ENCODE measurements at places on chromosomes 1 and 21.

DNA sequence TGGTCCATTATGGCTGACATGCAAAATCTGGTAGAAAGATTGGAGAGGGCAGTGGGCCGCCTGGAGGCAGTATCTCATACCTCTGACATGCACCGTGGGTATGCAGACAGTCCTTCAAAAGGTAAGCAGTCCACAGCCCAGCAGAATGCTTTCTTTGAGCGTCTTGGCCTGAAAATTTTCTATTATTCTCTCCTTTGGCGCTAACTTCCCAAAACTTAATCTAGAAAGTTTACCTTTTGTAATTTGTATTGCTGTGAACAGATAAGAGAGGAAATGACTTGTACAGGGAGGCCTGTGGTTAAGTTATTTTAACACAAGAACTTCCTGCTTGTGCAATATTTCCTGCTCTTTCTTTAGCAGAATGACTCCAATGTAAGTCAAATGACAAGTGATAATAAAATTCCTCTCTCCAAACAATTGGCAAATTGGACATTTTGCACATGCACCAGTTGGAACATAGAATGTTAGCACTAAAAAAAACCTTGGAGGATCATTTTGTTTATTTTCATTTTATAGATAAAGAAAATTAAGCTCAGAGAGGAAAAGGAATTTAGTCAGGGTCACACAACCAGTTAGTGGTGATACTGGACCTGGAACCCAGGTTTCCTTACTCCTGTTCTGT is 18.9 kb downstream of the CAP1 start:
- DNase-seq, result no peak

- DNase-seq, result no peak
These were observed 18.1 kb downstream of the CCDC185 start for GRCh38 chr1:223411309-223411708.

- no peak for DNase-seq
These were observed 421.2 kb upstream of the ZRANB2 start for GRCh38 chr1:71502006-71502405.

DNA sequence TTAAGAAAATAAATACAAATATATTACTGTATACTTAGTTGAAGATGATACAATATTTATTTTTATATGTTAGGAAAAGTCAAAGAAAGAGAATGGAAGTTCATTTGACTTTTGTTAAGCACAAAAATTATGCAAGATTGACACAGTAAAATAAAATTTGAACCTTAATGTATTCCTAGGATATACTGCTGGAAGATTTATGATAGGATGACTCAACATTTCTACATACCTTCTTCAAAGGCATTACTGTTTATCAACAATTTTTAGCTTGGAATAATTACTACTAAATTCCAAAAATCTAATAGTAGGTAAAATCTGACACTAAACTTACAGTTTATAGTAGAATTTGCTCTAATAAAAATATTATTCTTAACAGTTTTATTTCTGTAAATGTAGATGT is 257.3 kb upstream of the ADAMTS5 start:
- no peak for DNase-seq

Measured in stimulated activated CD8-positive, alpha-beta memory T cell treated with anti-CD3 and anti-CD28 coated beads, Interleukin-15, amount 100 ng/mL, for 48 hours (primary cell).